ENCODE measurements at places on chromosomes 11 and 22. TPM values are rescaled to one million over a fixed set of nuclear protein-coding genes. Genes with fewer than 3 reads are reported as not detected.

ZNF280B gene
- total RNA-seq: 1.6 TPM

KLHDC7B gene
- under 0.01 TPM for total RNA-seq

BTBD10 gene
- 79.0 TPM for total RNA-seq

CD3G gene
- not detected for total RNA-seq

MYO7A gene
- 0.86 TPM for total RNA-seq

FREY1 gene
- total RNA-seq: 2.6 TPM

TMEM126A gene
- total RNA-seq: 49.1 TPM

CPT1B gene
- total RNA-seq: 2.5 TPM

CARNS1 gene
- 0.33 TPM for total RNA-seq

VWA5A gene
- total RNA-seq: 13.1 TPM

OR10A2 gene
- total RNA-seq: not detected
